Daoy (cell line): ENCODE measurements at places on chromosomes 1 and 21. TPM values are rescaled to one million over a fixed set of nuclear protein-coding genes. Genes with fewer than 3 reads are reported as not detected.

DNA sequence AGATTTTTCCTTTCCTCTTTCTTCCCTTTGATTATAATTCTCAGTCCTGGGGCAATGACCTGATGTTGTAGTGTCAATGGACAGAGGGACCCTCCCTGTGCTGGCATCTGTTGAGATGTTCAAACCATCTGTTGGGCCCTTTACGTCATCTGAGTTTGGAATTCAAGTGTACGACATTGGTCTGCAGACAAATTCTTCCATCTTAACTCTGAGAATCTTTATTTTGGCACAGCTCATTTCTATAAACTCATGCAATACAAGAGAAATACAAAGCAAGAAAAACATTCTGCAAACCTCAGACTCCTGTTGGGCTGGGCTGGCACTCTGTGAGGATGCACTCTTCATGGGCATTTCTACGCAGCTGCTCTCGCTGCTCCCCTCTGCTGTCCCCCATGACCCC lies 54.2 kb downstream of the IFI44 start:
- DNase-seq = no peak

The RNU1-1 gene
- 306 and 832 TPM in 2 replicates for total RNA-seq

DNA sequence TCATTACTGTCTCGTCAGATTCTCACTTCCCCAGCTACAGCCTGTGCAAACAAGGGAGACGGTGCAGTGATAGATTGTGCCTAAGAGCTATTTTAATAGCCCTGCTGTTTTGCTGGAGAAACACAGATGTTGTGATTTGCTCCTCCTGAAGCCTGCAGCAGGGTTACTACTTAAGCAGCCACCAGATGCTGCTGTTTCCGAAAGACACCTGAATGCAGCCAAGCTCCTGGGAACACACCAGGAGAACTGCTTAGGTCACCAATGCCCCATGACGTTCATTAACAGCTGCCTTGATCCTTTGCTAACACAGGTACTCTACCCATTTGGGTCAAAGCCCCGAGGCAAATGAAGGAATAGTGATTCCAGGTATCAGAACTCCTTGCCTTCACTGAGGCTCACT lies 411.8 kb upstream of the DAB1 start:
- peak; percentile 13 for DNase-seq

- no peak for DNase-seq
These were observed 14.2 kb downstream of the CLCC1 start for GRCh38 chr1:108949044-108949443.

The PGD gene
- total RNA-seq = 78.7 and 82.7 TPM in 2 replicates

The ST7L gene
- total RNA-seq = 29.6 and 31.5 TPM in 2 replicates

The ADARB1 gene
- total RNA-seq = 4.7 and 14.1 TPM in 2 replicates

DNA sequence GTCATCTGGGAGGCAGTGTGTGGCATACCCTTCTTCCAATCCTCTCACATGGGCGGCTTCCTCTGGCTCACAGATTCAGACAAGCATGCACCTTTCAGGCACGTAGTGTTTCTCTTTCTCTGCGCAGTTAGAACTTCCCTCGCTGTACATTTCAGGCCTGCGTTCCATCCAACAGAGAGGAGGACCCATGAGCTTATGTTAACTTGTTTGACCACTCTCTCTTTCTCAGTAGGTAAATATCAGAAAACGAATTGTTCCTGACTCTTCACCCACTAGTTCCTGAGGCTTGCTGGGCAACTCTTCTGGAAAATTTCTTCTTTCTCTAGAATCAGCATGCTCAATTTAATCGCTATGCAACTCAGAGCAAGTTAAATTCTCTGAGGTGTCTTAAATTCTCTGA lies 85.5 kb downstream of the DDX20 start:
- DNase-seq = no peak

DNA sequence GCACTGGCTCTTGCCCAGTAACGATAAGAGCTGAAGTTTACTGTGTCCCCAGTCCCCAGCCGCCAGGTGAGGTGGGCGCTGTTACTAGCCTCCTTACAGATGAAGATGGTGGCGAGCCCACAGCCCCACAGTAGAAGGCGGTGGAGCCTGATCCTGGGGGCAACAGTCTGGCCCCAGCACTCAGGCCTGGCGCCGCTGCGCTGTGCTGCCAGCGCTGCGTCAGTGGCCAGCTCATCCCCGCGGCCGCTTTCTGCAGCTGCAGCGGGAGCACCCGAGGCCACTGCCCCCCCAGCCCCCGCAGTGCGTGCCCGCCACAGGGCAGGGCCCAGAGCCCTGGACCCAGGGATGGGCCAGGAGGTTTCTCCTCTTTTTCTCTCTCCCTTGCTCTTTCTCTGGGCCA lies 13.3 kb downstream of the H6PD start:
- DNase-seq = no peak

The IFI16 gene
- total RNA-seq = 23.7 and 24.5 TPM in 2 replicates

GRCh38 chr21:37065561-37066177 lies 7.2 kb downstream of the PIGP start:
- DNase-seq = no peak

The SPATA45 gene
- not detected in 2 replicates for total RNA-seq

- no peak for DNase-seq
These were observed 100.6 kb upstream of the ACTL8 start for GRCh38 chr1:17654519-17654918.

The IVL gene
- total RNA-seq = 0.06 TPM in 1 of 2 replicates, not detected in the other

DNA sequence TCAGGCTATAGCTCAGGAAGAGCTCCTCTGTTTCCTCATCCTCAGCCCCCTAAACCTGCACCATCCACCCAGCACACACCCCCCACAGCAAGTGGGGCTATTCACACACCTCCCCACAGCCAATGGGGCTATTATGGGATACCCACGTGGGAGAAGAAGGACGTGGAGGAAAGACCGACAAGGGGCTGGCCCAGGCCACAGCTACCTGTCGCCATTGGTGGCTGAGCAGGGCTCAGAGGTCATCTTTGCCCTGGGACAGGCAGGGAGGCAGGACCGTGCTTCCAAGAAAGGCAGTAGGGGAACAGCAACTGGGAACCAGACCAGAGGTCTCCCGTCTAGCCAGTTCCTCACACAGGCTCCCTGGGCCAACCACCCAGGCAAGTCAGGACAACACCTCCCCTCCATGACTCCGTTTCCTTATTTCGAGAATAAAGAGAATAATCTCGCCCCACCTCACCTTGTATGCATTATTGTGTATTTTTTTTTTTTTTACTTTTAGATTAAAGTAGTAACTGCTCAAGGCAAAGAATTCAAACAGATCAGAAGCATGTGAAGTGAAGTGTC lies 92.3 kb upstream of the TARDBP start:
- DNase-seq = no peak

- no peak for DNase-seq
These were observed 66.4 kb downstream of the DDAH1 start for GRCh38 chr1:85398391-85399064.

DNA sequence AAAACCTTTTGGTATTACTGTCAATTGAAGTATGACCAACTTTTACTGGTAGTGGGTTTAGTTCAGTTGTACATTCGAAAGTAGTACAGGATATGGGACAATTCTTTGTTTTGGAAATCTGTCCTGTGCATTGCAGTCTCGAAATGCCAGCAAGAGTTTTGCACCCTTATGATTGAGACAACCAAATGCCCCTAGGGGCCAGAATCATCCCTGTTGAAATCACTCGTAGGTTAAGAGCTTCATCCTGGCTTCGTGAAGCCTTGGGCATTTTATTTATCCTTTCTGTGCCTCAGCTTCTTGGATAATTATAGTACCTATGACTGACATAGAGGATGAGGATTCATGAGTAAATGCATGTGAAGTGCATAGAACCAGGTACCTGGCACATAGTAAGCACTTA lies 2.4 kb upstream of the GOLT1A start:
- no peak for DNase-seq

GRCh38 chr21:44407493-44407892 lies 47.8 kb upstream of the LRRC3 start:
- no peak for DNase-seq

DNA sequence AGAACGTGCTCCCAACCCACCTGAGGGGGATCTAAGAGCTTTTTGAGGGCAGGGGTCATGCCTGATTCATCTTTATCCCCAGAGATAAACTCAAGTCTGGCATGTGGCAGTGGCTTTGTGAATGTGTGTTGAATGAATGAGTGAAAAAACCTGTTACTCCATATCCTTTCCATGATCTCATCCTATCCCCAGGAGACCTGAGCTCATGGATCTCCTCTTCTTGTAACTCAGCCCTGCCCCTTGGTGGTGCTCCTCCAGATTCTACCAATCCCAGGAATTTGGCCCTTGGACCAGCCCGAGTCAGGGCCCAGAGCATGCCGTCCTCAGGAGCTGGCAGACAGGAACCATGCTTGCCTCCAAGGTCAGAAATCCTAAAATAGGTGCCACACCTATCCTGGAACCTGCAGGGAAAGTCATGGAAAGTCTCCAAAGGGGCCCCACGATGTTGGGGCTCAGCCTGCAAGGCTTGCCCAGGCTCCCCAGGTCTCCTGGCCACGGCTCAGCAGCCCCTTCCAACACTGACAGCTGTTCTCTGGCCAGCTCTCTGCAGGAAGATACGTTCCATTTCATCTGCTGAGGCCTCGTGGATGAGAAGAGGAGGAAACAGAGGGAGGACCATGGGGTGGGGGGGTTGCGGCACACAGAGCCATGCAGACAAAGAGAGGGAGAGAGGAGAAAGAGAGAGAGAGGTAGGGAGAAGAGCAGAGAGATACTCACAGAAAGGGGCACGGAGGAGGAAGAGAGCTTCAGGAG lies 214.6 kb downstream of the TRABD2B start:
- DNase-seq = no peak

DNA sequence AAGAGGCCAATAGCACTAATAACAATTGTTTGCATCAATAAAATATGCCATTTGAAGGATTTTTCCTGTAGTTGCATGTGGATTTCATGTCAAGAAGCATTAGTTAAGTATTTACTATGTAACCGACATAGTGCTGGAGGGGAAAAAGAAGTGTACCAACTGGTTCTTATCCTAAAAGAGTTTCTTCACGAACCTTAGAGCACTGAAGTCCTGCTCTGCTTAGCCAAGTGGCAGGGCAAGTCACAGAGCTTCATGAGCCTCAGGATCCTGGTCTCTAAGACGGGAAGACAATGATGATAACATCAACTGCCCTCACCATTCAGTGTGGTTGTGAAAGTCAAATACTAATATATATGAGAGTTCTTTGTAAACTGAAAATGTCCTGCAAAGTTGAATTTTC lies 14.1 kb downstream of the KIAA0040 start:
- DNase-seq = no peak

The LIN28A gene
- 0.86 TPM in 1 of 2 replicates, not detected in the other for total RNA-seq

- DNase-seq = no peak
These were observed 5.6 kb upstream of the BSDC1 start for GRCh38 chr1:32399843-32400242.

DNA sequence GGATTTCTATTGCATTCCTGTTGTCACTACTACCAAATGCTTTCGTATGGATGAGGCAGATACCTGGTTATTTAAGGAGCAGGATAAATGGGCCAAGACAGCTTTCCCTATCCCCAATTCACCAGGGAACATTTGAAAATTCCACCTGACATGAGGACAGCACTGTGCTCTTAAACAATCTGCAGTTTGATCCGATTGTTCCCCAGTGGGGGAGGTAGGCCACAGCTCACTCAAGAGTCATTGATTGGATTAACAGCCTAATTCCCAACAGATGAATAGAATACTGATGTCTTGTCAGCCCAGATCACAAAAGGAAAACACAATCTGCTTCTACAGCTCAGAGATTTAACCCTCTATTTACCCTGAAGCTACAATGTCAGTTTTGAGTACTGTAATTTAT lies 123.9 kb downstream of the LHX4 start:
- no peak for DNase-seq

GRCh38 chr1:51048670-51049069 lies 53.4 kb upstream of the C1orf185 start:
- DNase-seq = no peak

The CCDC181 gene
- total RNA-seq = 8.5 and 10.1 TPM in 2 replicates

- peak; percentile 12 for DNase-seq
These were observed 20.0 kb upstream of the FCER1A start for GRCh38 chr1:159282118-159282517.

DNA sequence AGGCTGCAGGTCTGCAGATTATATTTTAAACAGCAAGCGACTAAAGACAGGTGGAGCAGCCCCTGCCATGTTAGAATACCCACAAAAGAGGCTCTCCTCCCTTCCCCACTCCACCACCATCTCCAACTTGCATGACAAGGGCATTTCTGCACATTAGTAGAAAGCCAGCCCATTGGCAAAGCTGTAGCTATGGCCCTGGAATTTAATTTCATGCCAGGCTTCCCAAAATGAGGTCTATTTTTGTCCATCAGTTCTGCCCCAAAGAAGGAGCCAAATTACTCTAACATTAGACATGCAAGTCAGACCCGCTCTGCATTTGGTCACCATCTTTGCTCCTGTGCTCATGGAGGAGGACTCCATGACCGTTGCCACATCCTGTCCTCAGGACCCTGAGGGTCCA lies 115.2 kb downstream of the LAMC2 start:
- DNase-seq = no peak

GRCh38 chr1:56911098-56911938 lies 54.5 kb downstream of the C8B start:
- peak; percentile 42 for DNase-seq

DNA sequence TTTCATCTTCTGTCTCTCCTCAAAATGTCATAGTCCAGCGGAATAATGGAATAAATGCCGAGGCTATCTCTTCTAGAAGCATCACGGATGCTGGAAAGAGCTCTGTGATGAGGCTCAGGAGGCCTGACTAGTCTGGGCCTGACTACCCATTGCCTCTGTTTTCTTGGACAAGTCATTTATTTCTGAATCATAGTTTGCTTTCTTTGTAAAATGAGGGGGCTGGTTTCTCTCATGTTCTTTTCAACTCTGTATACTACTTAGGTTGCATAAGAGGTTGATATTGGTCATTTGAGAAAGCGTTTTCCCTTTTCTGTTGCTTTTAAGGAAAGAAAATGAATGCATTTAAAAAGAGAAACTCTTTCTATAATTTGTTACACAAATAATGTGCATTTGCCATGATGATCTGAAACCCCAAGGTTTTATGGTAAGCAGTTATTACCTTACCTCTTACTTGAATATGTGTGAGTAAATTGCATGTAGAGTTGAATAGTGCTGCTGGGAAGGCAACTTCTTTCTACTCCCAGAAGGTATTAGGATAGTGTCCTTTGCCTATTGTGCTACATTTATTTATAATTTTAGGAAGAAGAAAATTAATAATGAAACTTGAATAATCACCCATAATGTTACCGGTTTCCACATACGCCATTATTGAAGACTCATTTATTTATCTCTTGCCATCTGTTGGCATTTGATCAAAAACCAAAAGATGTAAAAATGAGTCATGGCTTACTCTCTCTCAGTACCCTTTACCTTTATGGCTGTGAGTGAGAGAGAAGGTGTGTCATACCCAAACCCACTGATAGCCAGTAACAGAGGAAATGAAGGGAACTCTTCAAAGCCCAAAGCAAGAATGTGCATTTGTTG lies 179.1 kb downstream of the FASLG start:
- DNase-seq = peak; percentile 34

- no peak for DNase-seq
These were observed 1.3 kb downstream of the MAP7D1 start for GRCh38 chr1:36157115-36157903.

GRCh38 chr21:30426731-30427130 lies 1.0 kb upstream of the KRTAP13-3 start:
- DNase-seq = no peak

The STMN1 gene
- total RNA-seq = 307 and 396 TPM in 2 replicates

The MXRA8 gene
- 0.23 TPM in 1 of 2 replicates, not detected in the other for total RNA-seq

The TMCC2 gene
- total RNA-seq = 3.2 and 4.8 TPM in 2 replicates
